ENCODE measurements at places on chromosomes 6 and 20.
A peak's percentile ranks its signal among the peaks of the same experiment; 100 is the strongest.

DNA sequence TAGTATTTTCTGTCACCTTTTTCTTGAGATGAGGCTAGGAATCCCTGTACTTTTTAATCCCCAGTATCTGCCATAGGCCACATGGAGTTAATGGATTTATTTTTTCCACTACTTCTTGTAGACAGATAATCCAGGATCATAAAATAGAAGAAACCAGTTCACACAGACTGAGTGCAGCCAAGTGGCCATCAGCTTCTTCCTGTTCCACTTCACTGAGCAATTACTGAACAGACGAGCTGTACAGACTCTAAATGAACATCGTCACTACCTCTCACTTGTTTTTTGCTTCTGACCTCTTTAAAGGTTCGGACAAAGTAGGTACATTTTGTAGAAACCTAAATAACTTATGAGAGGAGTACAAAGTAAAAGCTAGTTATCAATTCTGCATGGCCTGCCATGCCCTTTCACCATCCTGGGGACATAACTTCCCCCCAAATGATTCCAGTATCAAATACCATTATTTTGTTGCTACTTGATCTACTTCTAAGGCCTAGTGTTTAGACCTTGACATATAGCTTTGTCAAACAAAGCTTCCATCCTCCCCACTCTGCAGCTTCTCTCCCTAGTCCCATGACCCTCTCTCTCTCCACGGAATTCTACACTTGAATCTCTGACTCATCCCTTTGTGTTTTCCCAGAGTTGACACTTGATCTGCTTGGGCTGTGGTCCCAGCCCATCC, 34.4 kb upstream of the ARHGAP18 start:
- no peak for DNase-seq

GRCh38 chr20:11452326-11452725, 465.4 kb upstream of the BTBD3 start:
- DNase-seq: no peak

- no peak for DNase-seq
Measured at GRCh38 chr6:157672726-157673412, 150.2 kb upstream of the SNX9 start.

DNA sequence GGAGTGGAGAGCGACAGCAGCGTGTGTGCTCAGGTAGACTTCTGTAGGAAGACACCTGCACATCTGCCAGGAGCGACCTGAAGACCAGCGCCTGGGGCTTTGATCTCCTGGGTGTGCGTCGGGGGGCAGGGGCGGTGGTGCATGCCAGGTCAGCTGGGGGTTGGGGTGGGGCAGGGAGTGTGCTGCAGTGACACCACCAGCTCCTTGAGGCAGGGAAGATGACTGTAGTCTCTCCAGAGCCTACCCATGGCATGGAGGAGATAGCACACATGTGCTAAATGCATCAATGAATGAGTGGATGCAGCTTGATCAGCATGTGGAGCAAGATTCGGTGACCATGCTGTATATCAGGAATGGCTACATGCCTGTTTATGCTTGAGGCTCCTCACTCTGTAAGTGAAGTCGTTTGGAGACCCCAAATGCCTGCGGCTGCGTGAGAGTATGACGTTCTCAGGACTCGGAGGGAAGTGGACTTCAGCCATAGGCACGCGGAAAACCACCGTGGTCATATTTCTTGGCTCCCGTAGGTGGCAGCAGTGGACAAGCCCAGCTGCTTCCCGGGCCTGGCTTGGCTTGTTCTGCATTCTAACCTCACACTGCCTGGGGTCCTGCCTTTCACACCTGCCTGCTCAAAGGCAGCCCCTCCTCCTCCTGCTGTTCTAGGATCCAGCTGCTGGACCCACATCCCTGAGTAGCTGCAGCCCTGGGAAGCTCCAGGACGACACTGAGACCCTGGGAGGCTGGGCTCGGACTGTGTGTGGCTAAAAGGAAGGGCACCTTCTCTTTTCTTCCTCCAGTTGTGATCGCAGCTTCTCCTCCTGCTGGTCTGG, 39.4 kb upstream of the KCNK16 start:
- peak; percentile 49 for DNase-seq

DNA sequence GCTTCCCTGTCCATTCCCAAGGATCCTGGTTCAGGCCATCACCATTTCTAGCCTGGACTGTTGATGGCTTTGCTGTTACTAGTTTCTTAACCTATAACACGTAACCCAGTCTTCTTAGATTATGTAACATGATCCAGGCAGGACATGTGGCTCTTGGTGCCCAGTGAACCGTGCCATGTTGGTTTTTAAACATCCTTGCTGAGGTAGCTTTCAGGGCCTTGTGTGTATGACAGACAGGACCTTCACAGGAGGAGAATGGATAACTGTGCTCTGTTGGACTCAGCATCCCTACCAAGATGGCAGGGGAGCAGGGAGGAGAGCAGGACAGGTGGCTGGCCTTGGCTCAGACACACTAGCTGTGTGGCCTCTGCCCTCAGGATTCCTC, 46.8 kb downstream of the PANK2 start:
- no peak for DNase-seq

GRCh38 chr6:77463308-77463860, at the start of gene HTR1B:
Gene HTR1B (minus strand): TSS chr6:77463491. CDS start chr6:77463403, 88 bp downstream.
- no peak for DNase-seq

GRCh38 chr6:21070620-21071019, 522.9 kb upstream of the SOX4 start:
- DNase-seq: no peak

DNA sequence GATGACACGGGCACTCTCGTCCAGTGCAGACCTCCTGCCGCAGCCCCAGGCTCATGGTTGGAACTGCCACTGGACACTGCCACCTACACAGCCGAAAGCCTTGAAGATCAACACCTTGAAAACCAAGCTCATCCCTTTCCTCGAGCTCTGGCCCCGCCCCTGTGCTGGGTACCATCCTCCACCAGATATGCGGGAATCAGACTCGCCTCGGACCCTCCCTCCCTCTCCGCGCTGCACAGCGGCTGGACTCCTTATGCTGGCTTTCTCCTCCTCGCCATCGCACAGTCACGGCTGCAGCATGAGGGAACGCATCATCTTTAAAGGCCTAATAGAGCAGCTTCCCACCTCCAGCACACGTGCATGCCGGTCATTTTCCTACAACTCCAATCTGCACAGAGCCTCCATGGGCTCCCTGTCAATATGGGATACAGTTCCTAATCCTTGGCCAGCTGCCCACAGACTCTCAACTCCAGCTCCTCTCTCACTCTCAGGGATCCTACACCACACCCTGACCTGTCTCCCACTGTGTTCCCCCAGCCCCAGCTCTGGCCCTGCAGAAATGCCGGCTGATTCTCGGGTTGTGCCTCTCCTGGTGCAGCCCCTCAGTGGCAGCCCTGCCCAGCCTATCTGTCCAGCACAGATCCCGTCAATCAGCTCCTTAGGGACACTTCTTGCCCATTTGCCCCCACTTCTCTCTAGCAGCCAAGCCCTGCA, 23.2 kb downstream of the TXNDC5 start:
- no peak for DNase-seq

DNA sequence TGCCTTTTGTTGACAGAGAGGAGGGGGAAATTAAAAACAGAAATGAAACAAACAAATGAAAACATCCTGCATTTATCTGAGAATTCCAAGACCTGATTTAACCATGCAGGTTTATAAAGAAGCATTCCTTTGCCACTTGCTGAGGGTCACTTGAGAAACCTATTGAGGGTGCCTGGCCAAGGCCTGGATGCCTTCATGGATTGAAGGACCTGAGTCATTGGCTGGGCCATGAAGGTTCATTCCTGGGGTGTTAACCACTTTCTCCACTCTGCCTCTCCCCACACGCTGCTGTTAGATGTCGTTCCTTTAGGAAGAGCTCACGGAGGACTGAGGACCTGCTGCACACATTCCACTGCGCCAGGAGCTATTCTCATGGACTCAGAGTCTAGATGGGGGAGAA, 49.7 kb downstream of the DAAM2 start:
- DNase-seq: no peak
